Left ventricle myocardium inferior (tissue), 1 donor: ENCODE measurements at places on chromosomes 1 and 21.

- H3K36me3 ChIP-seq: no peaks in the 10 kb centered on the region
- no peak overlapping the region for H3K4me3 ChIP-seq
- H3K4me1 ChIP-seq: peaks cover 4% of the 10 kb centered on the region
- no peak overlapping the region for H3K27ac ChIP-seq
Observed at GRCh38 chr1:6412896-6413295, 6.8 kb downstream of the HES2 start.

GRCh38 chr1:111831153-111831552, 75.5 kb downstream of the DDX20 start:
- H3K36me3 ChIP-seq: no peaks in the 10 kb centered on the region
- H3K4me3 ChIP-seq: no peak overlapping the region
- peaks cover 16% of the 10 kb centered on the region for H3K4me1 ChIP-seq
- DNase-seq: no peak

GRCh38 chr1:207861442-207862177, 49.3 kb downstream of the CD34 start:
- H3K36me3 ChIP-seq: peaks cover 25% of the 10 kb centered on the region
- H3K4me1 ChIP-seq: peaks cover 94% of the 10 kb centered on the region
- H3K27me3 ChIP-seq: no peaks in the 10 kb centered on the region
- peak overlapping the region; percentile 20 for H3K27ac ChIP-seq
- no peak overlapping the region for H3K4me3 ChIP-seq
- DNase-seq: no peak

- DNase-seq: no peak
- no peaks in the 10 kb centered on the region for H3K36me3 ChIP-seq
- no peaks in the 10 kb centered on the region for H3K4me1 ChIP-seq
- no peaks in the 10 kb centered on the region for H3K27me3 ChIP-seq
- no peak overlapping the region for H3K4me3 ChIP-seq
- no peak overlapping the region for H3K27ac ChIP-seq
Observed at GRCh38 chr1:98119796-98120195, 199.0 kb upstream of the DPYD start.

- H3K27me3 ChIP-seq: no peaks in the 10 kb centered on the region
- peaks cover 50% of the 10 kb centered on the region for H3K4me1 ChIP-seq
- no peak overlapping the region for H3K4me3 ChIP-seq
- DNase-seq: no peak
Observed at GRCh38 chr1:21534674-21535378, 25.6 kb downstream of the ALPL start.

GRCh38 chr1:36511804-36512798, 29.4 kb upstream of the CSF3R start:
- H3K27ac ChIP-seq: no peak overlapping the region
- no peak overlapping the region for H3K4me3 ChIP-seq
- peaks cover 92% of the 10 kb centered on the region for H3K27me3 ChIP-seq

DNA sequence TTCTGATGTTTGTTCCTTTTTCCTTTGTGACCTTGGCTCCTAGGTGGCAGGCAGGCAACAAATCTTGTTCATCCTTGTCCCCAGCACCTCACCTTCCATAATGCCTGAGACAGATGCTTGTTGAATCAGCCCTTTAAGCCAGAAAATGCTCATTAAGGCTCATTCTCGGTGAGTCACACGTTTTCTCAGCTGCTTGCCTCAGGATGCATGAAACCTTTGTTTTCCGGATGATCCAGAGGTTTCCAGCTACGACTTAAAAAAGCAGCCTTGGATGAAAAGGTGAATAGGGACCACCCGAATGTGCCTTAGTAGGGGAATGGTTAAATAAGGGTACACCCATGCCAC, 4.6 kb upstream of the ATP13A2 start:
- DNase-seq: no peak
- H3K4me3 ChIP-seq: no peak overlapping the region
- H3K4me1 ChIP-seq: peaks cover 10% of the 10 kb centered on the region
- H3K36me3 ChIP-seq: peaks cover 39% of the 10 kb centered on the region

DNA sequence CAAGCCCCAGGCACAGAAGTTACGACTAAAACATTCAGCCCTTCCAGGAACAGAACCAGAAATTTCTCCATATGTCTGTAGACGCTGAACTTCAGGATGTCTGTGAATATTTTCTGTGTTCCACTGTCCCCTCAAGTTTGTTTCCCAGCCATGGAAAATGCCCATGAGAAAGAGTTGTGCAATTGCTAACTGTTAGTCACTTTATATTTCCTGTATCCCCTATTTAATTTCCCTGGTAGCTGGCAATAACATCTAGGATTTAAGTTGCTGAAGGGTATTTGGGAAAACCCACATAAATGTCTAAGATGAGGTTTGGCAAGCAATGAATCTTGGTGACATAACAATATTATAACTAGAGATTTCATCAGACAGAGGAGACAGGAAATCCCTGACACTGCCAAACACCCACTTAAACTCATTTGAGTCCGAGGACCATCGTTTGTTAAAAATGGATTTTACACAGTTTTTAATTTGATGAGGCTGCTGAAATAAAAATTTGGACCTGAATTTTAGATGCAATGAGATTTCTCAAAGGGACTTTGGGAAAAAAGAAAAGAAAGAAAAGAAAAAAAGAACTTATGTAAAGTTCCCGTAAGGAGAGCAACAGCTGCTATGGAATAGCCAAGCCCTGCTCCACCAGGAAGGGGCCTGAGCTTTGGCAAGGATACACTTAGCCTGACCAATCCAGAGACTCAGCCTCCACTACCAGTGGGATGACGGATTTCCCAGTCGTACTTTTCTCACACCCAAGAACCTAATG, 21.8 kb upstream of the ERRFI1 start:
- peak overlapping the region; percentile 37 for H3K4me3 ChIP-seq
- H3K27me3 ChIP-seq: no peaks in the 10 kb centered on the region
- peak overlapping the region; percentile 83 for H3K27ac ChIP-seq
- H3K4me1 ChIP-seq: peaks cover 14% of the 10 kb centered on the region
- DNase-seq: peak; percentile 36

GRCh38 chr1:27755286-27755685, 17.7 kb upstream of the STX12 start:
- no peaks in the 10 kb centered on the region for H3K27me3 ChIP-seq
- no peak for DNase-seq
- peaks cover 15% of the 10 kb centered on the region for H3K4me1 ChIP-seq
- H3K27ac ChIP-seq: peak overlapping the region; percentile 55
- peaks cover 77% of the 10 kb centered on the region for H3K36me3 ChIP-seq
- no peak overlapping the region for H3K4me3 ChIP-seq

- peaks cover 22% of the 10 kb centered on the region for H3K4me1 ChIP-seq
- H3K36me3 ChIP-seq: no peaks in the 10 kb centered on the region
- no peak overlapping the region for H3K27ac ChIP-seq
- no peak for DNase-seq
- no peaks in the 10 kb centered on the region for H3K27me3 ChIP-seq
- H3K4me3 ChIP-seq: no peak overlapping the region
Observed at GRCh38 chr1:218382261-218382660, 37.1 kb downstream of the TGFB2 start.

DNA sequence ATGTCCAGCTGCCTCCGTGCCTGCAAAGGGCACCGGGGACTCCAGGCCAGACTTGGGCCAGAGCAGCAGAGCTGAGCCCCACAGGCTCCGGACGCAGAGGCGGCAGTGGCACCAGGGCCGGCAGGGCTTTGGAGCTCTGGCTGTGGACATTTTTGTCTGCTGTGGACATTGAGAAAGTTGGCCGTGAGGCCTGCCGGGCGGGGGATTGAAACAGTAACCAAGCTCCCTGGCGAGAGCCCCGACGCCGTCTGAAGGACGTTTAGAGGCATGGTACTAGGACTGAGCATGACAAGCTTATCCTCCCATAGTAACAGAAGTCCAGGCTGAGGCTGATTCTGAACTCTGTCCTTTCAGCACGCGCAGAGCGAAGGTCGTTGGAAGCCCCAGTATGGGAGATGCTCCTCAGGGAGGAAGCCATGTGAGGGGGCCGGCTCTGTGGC, 323.8 kb downstream of the AMY1C start:
- no peaks in the 10 kb centered on the region for H3K27me3 ChIP-seq
- H3K36me3 ChIP-seq: no peaks in the 10 kb centered on the region
- H3K4me1 ChIP-seq: no peaks in the 10 kb centered on the region
- H3K4me3 ChIP-seq: no peak overlapping the region
- no peak for DNase-seq
- no peak overlapping the region for H3K27ac ChIP-seq

GRCh38 chr1:215003686-215004085, 78.9 kb upstream of the KCNK2 start:
- H3K36me3 ChIP-seq: no peaks in the 10 kb centered on the region
- no peaks in the 10 kb centered on the region for H3K4me1 ChIP-seq
- DNase-seq: no peak
- no peak overlapping the region for H3K4me3 ChIP-seq
- no peak overlapping the region for H3K27ac ChIP-seq

DNA sequence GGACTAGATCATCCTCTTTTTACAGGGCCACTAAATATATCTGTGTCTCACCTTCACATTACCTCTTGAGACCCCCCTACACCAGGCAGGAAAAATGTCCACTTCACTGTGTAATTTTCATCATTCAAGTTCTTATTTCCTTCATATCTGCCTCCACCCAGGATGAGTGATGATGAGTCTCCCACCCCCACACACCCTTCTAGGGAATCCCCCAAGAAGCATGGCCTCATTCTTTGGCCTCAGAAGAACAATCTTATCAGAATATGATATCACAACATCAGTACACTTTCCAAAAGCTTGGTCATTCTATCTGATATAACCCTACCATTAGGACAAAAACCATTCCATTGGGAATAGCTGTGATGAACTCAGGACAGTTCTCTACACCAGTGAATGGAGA, 170.3 kb upstream of the DUSP10 start:
- no peaks in the 10 kb centered on the region for H3K36me3 ChIP-seq
- H3K4me3 ChIP-seq: no peak overlapping the region
- no peak overlapping the region for H3K27ac ChIP-seq

DNA sequence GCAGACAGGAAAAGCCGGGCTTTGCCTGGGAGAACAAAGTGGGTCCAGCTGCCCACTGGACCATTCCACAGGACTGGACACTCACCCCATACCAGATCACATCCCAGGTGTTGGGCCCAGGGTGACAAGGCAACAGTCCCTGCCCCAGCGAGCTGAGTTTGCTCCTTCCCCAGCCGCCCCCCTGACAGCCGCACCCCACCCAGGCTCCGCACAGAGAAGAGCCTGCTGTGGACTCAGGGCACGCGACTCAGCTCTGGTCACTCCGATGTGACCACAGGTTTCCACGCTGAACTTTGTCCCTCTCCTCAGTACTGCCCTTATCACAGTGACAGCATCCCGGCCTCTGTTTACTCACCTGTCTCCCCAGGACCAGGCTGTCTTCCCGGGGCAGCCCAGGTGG, 1.2 kb downstream of the BMP8B start:
- H3K36me3 ChIP-seq: no peaks in the 10 kb centered on the region
- H3K4me3 ChIP-seq: no peak overlapping the region
- peaks cover 10% of the 10 kb centered on the region for H3K4me1 ChIP-seq
- H3K27ac ChIP-seq: no peak overlapping the region
- DNase-seq: no peak
- peaks cover 75% of the 10 kb centered on the region for H3K27me3 ChIP-seq

DNA sequence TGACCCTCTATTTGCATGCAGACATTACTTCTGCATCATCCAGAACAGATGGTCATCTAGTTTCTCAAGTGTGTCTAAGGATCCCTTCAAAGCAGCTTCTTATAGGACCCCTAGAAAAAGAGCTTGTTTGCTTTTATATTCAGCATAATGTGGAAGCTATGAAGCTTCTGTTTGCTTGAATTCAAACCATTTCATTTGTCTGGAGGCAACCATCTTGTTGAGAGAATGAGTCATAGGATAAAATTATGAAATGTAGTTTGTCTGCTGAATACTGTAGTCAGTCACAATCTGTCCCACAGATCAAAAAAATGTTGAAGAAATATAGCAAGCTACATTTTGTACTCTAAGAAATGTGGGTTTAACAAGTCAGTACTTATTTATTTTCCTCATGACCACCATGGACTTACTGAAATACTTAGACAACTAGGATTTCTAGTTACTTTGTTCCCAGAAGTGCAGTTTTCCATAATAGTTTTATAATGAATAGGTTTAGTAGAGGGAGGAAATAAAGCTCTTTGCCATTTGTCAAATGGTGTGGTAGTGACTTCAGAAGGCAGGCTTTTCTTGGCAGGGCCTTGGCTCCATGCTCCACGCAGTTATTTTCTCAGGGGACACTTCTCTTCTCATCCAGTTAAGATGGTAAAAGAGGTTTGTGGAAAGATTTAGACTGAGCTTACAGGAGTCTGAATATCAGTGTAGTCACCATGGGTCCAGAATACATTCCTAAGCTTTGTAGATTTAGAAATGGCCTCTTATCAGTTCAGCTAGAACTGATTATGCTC, 74.8 kb upstream of the DEPDC1 start:
- H3K27ac ChIP-seq: no peak overlapping the region
- DNase-seq: no peak
- H3K27me3 ChIP-seq: peaks cover 20% of the 10 kb centered on the region
- H3K4me3 ChIP-seq: no peak overlapping the region
- H3K4me1 ChIP-seq: no peaks in the 10 kb centered on the region

DNA sequence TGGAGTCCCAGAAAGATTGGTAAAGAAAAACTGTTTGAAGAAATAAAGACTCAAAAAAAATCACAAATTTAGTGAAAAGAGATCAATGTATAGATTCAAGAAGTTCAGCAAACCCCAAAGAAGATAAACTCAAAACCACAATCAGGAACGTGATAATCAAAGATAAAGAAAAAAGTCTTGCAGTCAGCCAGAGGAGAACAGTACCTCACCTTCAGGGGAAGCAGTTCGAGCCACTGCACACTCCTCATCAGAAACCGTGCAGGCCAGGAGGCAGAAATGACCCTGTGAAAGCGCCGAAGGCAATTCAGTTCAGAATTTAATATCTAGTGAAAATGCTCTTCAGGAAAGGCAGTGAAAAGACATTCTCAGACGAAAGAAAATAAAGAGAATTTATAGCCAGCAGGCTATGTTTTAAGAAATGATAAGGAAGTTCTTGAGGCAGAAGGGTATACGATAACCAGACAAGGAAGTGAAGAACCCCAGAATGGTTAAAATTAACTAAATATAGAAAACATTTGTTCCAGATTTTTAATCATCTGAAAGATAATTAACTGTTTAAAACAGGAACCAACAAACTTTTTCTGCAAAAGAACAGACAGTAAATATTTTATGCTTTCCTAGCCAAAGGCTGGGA, 13.5 kb upstream of the SUMO3 start:
- H3K27ac ChIP-seq: no peak overlapping the region
- no peaks in the 10 kb centered on the region for H3K36me3 ChIP-seq
- H3K4me1 ChIP-seq: peaks cover under 1% of the 10 kb centered on the region

DNA sequence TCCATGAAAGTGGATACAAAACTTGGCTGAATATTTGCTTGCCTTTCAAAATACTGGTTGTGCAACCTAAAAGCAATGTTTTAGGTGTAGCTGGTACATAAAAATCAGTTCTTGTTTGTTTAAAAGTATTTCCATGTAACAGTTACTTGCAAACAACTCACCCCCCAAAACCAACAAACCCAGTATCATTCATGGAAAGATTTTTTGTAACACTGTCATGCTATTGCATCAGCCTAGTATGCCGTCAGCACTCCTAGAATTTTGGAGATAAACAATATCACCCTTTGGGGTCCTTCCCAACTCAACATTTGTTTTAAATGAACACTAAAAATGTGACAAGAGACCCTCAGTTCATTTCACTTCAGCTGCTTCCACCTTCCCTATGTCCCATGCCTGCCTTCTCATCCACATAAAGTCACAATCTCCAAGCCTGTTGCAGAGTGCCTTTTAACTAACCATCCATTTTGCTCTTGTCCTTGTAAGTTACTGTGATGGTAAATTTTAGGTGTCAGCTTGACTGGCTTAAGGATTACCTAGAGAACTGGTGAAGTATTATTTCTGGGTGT, 425.3 kb downstream of the DUSP10 start:
- DNase-seq: no peak
- no peaks in the 10 kb centered on the region for H3K36me3 ChIP-seq
